Stimulated activated CD4-positive, alpha-beta T cell treated with anti-CD3 and anti-CD28 coated beads, TNF-alpha, amount 100 ng/mL, for 24 hours (primary cell): ENCODE measurements at places on chromosomes 1 and 21.

DNA sequence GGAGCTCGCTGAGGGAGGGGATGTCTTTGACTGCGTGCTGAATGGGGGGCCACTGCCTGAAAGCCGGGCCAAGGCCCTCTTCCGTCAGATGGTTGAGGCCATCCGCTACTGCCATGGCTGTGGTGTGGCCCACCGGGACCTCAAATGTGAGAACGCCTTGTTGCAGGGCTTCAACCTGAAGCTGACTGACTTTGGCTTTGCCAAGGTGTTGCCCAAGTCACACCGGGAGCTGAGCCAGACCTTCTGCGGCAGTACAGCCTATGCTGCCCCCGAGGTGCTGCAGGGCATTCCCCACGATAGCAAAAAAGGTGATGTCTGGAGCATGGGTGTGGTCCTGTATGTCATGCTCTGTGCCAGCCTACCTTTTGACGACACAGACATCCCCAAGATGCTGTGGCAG lies 1.4 kb downstream of the TSSK3 start:
- no peak for DNase-seq

GRCh38 chr1:171248302-171248701 lies at the start of gene FMO1:
Gene FMO1 (plus strand): TSS chr1:171248494. CDS start chr1:171258088, 9,594 bp downstream.
- DNase-seq = no peak

- no peak for DNase-seq
Measured at GRCh38 chr1:112694363-112694929, 12.5 kb downstream of the RHOC start.

GRCh38 chr1:169892927-169893644 lies 610 bp downstream of the SCYL3 start:
- no peak for DNase-seq

DNA sequence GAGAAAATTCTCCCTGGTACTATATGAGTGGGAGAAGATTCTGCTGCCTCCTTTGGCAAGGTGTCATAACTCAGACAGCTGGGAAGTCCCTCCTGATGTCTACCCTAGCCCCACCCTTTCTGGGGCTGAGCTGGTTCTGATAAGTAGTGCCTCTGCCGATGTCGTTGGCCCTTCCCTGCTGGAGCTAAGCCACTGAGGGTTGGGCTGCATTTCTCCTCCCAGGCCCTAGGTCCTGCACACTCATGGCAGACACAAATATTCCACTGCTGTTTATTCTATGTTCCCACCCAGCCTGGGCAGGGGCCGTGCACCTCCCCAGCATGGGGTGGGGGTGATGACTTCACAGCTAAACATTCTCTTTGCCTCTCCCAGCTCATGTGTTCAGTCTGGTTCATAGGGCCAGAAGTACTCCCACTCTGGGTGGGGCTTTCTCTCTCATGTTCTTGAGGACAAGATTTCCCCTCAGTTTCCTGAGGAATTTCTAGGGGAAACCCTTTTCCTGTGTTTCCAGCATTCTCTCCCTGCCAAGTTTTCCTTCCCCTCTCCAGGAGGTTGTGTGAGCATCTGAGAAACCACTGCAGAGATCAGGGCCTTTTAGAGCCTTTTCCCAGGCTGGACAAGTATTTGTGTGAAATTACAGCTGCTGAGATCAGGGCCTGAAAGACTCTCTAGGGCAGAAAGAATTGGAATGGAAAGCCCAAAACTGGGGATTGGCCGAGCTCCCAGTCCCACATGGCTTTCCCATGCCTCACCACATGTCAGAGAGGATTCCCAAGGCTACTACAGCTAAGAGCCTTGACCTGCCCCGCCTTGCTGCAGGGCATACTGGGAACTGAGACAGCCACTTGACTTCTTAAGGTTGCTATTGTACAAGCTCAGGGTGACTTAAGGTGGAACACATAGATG lies 66.2 kb downstream of the ATP2B4 start:
- no peak for DNase-seq

- DNase-seq = no peak
Measured at GRCh38 chr1:199762572-199762971, 264.9 kb upstream of the NR5A2 start.

GRCh38 chr1:103461161-103462105 lies 64.1 kb upstream of the RNPC3 start:
- DNase-seq = no peak

- DNase-seq = no peak
Measured at GRCh38 chr21:27513825-27514224, 546.9 kb upstream of the ADAMTS5 start.

GRCh38 chr21:35342440-35342839 lies 293.3 kb upstream of the RUNX1 start:
- peak; percentile 26 for DNase-seq

DNA sequence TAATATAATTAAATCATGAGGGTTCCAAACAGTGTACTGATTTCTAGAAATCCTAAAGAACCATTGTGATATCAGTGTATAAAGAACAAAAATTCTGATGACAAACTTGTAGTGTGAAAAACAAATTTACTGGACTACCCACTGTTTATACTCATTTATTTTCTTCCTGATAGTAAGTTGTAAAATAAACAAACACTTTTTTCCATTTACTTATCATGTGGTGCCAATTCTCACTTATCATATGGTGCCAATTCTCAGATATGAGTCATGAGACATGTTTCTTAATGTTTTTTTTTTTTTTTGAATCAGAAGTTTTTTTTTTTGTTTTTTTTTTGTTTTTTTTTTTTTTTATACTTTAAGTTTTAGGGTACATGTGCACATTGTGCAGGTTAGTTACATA lies 137.7 kb downstream of the LEPR start:
- DNase-seq = no peak

DNA sequence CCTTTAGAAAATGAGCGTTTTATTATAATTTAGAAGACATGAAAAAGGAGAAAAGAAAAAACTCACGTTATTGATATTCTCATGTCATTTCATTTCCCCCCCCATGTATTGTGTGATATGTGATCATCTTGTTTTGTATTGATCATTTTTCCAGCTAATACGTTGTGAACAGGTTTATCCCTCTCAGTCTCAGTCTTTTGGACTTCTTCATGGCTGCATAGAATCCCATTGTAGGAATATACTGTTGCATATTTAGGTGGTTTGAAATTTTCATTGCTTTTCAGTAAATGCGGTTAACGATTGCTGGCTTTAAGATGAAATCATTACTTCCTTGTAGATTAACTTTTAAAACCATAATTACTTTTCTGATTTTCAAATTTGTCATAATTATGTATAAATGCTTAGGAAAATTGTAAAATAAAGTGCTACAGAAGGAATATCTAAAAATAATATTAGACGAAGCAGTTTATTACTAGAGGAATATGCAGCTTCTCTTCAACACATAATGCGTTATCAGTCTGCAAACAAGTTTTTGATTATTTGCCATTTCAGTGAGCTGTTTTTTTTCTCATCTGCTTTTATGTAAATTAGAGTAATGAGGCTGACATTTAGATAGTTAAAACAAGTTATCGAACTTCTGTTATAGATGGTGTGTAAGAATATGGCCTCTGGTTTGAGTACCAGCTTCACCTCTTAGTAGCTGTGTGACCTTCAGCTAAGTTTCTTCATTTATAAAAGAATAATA lies 1.8 kb downstream of the SON start:
- DNase-seq = no peak

- no peak for DNase-seq
Measured at GRCh38 chr21:17660862-17661261, 48.2 kb upstream of the BTG3 start.

DNA sequence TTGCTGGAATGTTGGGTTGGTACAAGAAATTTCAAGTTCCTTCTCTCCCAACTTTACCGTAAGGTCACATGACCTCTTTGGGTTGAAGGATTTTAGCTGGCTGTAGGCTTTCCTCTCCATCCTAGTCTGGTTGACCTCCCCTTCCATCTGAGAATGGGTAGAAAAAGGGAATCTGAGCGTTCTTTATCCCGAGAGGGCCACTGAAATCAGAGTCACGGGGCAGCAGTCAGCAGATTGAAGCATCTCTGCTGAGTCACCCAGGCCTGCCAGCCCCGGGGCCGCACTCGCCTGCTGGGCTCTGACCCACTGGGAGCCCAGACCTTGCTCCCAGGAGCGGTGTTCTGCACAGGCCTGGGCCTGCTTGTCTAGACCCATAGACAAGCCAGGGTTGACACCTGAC lies 31.0 kb downstream of the TMCC2 start:
- no peak for DNase-seq

GRCh38 chr1:158398818-158399514 lies at the start of gene OR10T2:
Gene OR10T2 (minus strand): TSS chr1:158399466. CDS start chr1:158399466, 0 bp downstream.
- no peak for DNase-seq

- no peak for DNase-seq
Measured at GRCh38 chr1:53652441-53653199, 86.3 kb downstream of the GLIS1 start.

DNA sequence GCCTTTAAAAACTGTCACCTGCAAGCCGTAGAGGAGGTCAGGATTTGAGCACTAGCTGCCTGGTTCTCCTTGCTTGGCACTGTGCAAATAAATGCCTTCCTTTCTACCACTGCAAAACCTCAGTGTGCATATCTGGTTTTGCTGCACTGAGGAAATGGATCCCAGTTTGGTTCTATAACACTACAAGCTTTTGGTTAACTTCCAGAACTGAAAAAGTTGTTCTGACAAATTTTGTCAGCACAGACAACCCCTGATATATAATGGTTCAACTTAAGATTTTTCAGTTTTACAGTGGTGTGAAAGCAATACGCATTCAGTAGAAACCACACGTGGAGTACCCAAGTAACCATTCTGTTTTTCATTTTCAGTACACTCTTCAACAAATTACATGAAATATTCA lies 29.8 kb upstream of the GALNT2 start:
- DNase-seq = no peak

- no peak for DNase-seq
Measured at GRCh38 chr1:179938752-179939151, 15.9 kb upstream of the CEP350 start.

DNA sequence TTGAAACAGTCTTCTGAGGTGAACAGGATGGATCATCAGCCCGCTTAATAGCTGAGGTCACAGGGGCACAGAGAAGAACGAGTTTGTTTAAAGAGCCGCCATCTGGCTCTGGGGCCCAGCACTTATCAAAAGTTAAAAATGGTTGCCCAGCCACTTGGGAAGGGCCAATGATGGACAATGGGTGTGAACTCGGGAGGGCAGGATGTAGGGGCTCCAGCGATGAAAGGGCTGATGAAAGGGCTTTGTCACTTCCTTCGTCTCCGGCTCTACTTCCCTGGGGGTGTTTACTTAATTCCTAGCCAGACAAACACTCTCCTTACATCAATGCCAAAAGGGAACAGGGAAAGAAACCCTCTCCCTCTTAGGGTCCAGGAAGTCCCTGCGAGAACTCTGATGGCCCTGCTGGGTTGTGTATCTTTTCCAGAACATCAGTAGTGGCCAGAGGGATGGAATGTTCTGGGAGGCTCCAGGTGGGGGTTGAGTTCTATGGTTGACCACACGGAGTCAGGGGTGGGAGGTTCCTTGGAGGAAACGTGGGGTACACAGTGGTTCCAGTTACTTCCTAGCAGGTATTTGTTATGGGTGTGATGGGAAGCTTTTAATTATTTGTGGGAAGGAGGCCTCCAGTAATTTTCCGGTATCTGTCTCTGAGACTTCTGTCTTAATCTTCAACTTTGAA lies 9.0 kb upstream of the ABCG1 start:
- no peak for DNase-seq

GRCh38 chr1:116324411-116324810 lies 48.6 kb upstream of the ATP1A1 start:
- DNase-seq = no peak

DNA sequence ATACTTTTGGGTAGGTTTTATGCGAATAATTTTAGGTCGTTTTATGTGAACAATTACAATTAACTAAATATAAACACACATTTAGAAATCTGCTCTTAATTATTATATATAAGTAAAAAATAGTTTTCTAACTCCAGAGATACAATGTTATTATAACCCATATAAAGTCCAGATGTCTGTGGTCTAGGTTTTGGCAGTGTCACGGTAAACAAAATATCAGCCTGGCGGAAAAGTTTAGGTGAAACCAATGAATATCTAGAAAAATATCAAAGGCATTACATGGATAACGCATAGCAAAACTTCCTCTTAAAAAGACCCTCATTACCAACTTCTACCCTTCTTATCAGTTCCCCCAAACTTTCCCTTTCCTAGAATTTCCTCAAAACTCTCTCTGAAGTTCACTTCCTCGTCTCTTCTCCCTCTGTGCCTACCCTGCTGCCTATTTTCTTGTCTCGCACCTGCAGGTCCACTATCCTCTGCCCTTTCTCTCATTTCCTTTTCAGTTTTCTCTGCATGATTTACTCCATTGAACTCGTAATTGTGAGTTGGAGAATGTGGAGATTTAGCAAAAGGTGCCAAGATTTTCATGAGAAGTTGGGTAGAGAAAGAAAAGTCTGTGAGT lies 21.8 kb downstream of the VTCN1 start:
- DNase-seq = no peak

DNA sequence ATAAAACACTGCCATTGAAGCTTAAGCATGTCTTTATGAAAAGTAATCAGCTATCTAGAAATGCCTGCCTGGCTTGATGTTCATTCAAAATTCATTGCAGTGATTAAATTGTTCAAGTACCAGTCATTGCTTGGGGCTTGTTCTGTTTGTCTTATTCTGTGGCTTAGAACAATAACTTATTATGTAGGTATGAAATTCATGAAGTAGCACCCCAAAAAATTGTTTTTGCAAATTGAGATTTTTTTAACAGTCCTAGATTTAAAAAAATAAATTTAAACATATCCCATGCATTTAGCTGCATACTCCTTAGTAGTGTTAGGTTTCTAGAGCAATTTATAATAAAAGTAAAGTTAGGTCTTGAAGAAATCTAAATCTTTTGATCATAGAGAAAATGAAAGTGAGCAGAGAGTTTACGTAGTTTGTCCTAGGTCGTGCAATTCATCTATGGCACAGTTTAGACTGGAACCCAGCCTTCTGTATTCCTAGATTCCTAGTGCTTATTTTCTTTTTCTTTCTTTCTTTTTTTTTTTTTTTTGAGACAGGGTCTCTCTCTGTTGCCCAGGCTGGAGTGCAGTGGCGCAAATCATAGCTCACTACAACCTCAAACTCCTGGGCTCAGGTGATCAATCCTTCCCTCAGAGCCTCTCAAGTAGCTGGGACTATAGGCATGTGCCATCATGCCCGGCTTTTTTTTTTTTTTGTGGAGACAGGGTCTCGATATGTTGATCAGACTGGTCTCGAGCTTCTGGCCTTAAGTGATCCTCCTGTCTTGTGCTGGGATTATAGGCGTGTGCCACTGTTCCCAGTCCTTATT lies 9.3 kb downstream of the MIER1 start:
- no peak for DNase-seq

GRCh38 chr1:156648951-156649350 lies 7.0 kb downstream of the BCAN start:
- DNase-seq = no peak

- no peak for DNase-seq
Measured at GRCh38 chr1:160862203-160863060, at the start of gene CD244. Gene CD244 (minus strand): TSS chr1:160862887. CDS start chr1:160862677, 210 bp downstream.

DNA sequence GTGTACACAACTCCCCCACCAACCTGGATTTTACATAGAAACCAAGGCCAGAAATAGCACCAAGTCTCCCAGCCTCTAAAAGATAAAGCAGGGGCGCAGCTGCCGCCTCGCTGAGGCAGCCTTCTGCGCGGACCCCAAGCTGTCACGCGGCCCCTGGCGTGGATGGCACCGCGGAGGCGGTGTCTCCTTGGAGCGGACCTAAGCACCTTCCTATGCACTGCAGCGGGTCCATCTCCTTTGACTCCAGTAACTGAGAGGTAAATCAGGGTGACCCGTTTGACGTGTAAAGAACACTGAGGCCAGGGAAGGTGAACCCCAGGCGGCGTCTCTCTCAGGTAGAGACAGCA lies 17.0 kb downstream of the ZNF697 start:
- no peak for DNase-seq

- DNase-seq = no peak
Measured at GRCh38 chr1:198860371-198860770, 221.5 kb downstream of the PTPRC start.
